ENCODE measurements at places on chromosomes 3 and 15. TPM values are rescaled to one million over a fixed set of nuclear protein-coding genes. Genes with fewer than 3 reads are reported as not detected.

The TIGIT gene
- total RNA-seq, result not detected

DNA sequence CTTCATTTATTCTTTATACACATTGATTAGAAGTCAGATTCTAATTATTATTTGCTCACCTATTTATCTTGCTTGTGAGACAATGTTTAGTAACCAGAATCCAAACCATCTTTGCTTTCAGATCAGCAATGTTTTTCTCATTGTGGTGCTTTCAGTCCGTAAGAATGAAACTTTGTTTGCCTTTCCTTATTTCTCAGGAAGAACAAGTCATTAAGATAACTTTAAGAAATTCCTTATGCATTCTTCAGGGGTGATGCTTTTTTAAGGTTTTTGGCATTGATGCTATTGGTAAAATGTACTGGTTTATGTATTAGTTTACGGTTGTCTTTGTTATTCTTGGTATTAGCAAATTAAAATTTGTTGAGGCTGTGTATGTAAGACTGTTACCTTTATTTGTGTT, 120.8 kb upstream of the POU1F1 start:
- DNase-seq, result no peak

DNA sequence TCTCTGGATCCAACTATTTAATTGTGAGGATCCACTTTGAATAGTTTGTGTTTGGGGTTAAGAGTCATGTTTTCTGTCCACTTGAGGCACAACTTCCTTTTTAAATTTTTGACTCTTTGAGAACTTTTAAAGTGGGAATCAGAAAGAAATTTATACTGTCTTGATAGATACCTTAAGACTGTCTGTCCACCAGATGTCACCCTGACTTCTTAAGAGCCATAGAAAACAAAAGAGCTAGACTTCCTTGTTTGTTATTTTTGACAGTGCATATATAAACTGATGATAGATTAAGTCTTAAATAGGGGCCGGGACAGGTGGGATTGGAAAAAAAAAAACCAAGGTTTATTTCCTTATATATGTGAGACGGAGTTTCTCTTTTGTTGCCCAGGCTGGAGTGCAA, 52.1 kb upstream of the WDR72 start:
- peak; percentile 43 for DNase-seq

DNA sequence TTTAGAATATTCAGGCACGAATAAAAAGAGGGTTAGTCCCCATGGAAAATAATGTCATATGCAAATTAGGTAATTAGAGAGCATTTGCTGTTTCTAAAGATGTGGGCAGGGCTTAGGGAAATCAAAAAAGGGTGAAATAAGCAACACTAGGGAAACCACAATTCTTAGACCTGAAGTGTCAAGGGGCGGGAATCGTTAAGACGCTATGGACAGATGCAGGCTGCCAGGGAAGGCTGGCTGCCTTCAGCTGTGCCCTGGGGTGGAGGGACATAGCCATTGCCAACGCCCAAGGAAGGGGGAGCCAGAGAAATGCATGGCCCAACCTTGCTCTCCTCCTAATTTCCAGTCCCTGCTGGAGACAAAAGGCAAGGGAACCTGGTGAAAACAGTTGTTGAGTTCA, 141.7 kb upstream of the PROK2 start:
- no peak for DNase-seq

DNA sequence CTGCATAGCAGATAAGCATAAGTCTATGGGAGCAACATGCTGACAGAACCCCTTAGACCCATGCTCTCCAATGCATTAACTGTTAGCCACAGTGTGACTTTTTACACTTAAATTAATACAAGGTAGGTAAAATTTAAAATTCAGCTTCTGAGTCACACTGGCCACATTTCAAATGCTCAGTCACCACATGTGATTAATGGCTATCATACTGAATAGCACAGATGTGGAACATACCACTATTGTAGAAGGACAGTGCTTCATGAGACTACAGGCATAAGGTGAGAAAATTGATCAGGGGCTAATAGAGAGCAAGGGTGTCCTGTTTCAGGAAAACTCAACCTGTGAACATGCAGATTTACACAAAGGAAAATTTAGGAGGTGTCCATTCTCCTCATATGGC, 357.0 kb upstream of the SEMA6D start:
- no peak for DNase-seq

DNA sequence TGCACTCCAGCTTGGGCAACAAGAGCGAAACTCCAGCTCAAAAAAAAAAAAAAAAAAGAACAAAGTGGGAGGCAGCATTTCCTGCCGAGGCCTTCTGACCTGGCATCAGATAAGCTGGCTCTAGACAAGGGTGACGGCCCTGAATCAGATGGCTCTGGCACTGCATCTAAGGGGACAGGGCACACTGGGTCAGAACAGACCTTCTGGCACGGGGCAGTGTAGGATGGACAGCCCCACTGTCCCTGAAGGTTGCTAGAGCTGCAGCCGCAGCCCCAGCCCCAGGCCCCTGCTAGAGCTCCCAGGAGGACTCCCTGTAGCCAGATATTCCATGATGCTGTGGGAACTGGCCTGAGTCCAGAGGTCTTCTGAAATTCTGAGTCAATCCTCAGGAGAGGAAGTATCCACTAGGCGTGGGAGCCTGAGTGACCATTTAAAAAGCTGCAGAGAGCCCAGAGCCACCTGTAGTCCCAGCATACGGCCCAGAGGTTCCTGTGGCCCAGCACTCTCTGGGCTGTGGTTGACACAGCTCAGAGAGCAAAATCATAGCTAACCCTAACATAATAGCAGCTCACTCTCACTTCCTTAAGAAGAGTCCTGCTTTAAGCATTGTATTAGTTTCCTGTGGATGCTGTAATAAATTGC, 69.2 kb upstream of the MFGE8 start:
- DNase-seq, result peak; percentile 40

- DNase-seq, result no peak
Measured at GRCh38 chr15:69314131-69314530, 15.4 kb downstream of the PAQR5 start.

DNA sequence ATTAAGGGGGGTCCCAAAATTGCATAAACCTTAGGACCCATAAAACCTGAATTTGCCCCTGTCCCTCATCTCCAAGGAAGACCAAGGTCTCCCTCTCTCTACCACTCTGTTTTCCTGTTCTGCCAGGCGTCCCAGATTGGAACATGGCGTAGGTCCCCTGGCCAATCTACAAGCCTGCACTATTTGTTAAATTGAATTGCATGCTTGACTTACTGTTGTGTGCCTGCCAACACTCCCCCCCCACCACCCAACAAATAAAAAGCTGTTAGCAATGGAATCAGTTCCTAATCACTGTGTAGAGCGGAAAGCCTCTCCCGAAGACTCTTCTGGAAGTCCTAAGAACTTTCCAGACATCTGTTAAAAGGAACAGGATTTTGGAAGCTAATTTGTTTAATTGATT, 11.7 kb downstream of the CTXND1 start:
- no peak for DNase-seq

- no peak for DNase-seq
Measured at GRCh38 chr3:100045696-100046095, 68.6 kb downstream of the FILIP1L start.
